Aorta (tissue), 5 donors: ENCODE measurements at places on chromosomes 5 and 9.

DNA sequence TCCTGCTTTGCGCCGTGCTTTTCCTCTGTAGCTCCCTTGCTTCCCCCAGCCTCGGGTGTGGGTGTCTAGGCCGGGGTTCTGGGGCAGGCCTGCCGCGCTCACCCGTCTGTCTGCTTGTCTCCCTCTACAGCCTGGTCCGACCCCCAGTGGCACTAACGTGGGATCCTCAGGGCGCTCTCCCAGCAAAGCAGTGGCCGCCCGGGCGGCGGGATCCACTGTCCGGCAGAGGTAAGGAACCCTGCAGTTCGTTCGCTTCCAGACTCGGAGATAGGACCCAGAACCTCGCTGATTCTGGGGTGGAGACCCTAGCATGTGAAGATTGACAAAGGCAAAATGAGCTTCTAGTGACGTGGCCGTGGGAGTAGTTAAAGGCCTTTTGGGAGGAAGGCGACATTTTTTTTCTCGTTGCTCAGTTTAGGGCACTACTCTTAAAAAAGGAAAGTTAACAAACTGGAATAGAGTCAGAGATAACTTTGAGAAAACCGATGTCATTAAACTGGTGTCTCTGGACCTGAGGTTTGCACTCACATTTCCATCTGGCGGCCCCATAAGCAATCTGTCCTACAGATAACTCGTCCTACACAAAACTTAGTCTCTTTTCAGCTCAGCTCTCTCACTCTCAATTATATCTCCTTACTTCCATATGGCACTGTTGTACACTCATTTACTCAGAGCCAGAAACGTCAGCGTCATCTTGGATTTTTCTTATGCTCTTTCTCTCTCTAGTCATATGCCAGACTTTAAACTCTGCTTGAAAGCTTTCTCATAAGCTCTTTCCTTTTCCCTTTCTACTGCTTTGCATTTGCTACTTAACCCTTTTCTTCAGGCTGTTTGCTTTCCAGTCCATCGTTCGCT is 561 bp downstream of the SEC61B start:
- no peak for DNase-seq

DNA sequence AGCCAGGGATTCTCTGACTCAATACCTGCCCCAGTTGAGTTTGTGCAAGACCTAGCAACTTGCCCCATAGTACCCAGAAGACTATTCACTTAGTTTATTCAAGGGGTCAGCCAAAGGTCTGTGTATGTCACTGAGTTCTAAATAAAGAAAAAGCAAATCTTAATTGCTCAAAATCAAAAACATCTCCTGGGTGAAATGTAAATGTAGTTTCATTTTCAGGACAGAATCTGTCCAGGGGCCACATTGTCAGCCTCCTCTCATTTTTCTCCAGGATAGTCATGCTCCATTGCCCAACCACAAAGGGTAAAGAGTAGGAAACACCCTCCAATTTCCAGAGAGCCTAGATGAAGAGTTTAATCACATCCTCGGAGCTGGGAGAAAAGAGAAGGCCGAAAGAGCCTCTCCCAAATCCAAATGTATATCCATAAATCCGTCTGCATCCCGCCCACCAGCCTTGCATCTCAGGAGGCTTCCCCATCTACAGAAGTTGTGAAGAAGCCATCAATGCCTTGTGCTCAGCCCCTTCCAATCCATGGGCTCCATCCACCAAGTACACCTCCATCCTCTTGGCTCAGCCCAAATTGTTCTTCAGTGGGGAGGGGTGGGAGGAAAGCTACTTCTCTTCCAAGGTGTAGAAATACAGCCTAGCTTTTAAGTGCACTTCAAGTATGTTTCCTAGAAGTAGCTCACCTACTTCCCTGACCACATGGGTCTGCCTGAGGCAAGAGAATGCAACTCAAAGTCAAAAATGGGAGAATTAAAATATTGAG is 26.9 kb downstream of the ADAM19 start:
- DNase-seq, result no peak

GRCh38 chr9:129145841-129146292 is 32.2 kb downstream of the IER5L start:
- DNase-seq, result peak; percentile 90

DNA sequence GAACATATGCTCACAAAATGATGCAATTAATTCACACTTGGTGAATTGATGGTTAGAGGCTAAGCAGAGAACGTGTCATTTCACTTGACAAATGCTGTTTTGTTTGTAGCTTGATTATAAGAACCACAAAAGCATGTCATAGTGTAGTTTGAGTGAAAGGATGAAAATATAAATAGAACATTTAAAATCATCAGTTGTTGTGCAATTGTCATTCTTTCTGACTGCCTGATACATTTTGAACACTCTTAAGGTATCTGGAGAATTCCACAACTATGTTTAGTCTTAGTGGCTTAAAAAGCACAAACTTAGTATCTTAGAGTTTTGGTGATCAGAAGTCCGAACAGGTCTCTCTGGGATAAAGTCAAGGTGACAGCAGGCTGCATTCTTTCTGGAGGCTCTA is 129.4 kb downstream of the BASP1 start:
- DNase-seq, result no peak

DNA sequence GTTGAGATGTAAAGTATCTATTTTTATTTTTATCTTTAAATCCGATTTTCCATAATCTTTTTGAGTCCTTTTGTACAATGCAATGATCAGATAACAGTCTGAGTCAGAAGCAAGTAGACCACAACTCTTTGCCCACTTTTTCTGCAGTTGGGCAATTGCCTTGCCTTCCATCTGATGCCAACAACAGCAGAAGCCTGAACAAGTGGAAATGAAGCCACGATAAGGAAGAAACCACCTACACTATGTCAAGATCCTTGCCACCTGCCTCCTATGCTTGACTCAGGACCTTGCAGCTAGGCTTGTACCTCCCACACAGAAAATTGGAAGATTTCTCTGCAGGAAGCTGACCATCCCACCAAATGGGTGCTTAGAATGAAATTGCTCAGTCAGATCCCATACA is 78.6 kb downstream of the ANXA1 start:
- no peak for DNase-seq
